ENCODE measurements at places on chromosomes 4 and X. TPM values are rescaled to one million over a fixed set of nuclear protein-coding genes. Genes with fewer than 3 reads are reported as not detected.

- no peak for DNase-seq
These were observed 60.5 kb upstream of the TRIM2 start for GRCh38 chr4:153143527-153144348.

The GPRIN3 gene
- 0.41 TPM for total RNA-seq

The FAM236A gene
- total RNA-seq: not detected

The STEEP1 gene
- 14.5 TPM for total RNA-seq

The KDR gene
- 1.3 TPM for total RNA-seq

The GALNTL6 gene
- total RNA-seq: 0.13 TPM

The WDR17 gene
- 3.7 TPM for total RNA-seq

Measured in kidney epithelial cell (primary cell).